ENCODE measurements at places on chromosomes 7 and 10.

GRCh38 chr7:114934086-114934485, 12.2 kb downstream of the MDFIC start:
- DNase-seq, result no peak

DNA sequence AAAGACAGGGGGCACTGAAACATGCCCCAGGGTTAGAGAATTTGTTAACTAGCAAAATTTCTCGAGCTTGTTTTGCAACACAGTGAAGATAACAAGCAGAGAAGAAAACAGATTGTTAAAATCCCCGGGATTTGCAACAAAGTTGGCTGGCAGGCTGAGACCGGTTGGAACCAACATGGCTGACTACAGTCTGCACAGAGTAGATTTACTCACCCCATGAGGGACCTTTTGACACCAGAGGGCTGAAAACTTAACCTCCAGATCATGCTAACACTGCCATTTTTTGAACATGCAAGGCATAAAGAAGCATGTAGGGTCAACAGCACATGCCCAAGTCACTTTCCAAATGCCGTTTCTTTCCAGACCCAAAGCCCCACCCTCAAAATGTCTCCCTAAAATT, 95.2 kb upstream of the TMEM26 start:
- no peak for DNase-seq

- DNase-seq, result no peak
Measured at GRCh38 chr7:154910125-154910524, 92.8 kb downstream of the PAXIP1 start.

DNA sequence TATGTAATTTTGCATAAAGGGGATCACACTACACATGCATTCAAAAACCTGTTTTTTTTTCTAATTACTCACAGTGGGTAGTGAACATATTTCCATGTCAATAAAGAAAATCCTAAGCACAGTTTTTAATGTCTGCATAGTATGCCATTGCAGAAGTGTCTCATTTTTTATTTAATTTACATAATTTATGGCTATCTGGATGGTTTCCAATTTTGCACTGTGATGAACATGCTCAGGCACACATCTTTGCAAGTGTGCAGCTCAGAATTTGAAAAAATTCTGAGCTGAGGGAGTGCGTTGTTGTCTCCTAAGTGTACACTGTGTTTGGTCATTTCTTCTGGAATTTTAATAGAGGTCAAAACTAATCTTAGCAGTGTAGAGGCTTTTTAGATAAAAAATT, 2.2 kb downstream of the NPFFR1 start:
- no peak for DNase-seq

DNA sequence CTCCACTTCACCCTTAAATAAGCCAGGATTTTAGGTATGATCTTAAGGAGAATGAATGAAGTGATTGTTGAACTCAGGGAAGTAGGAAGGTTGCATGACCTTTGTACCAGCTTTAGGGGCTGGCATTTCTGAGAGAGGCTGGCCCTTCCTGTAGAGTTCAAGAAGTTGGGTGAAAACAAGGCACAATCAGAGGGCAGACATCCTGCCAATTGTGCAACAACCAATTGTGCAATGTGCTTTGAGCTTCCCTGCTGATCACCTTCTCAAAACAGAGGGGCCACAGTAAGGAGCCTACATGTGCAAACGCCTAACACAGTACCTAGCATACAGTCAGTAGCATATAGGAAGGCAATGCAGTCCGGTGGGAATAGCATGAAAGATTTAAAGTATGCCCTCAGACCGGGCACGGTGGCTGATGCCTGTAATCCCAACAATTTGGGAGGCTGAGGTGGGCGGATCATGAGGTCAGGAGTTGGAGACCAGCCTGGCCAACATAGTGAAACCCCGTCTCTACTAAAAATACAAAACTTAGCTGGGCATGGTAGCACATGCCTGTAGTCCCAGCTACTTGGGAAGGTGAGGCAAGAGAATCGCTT, 5.4 kb downstream of the CPVL start:
- no peak for DNase-seq

DNA sequence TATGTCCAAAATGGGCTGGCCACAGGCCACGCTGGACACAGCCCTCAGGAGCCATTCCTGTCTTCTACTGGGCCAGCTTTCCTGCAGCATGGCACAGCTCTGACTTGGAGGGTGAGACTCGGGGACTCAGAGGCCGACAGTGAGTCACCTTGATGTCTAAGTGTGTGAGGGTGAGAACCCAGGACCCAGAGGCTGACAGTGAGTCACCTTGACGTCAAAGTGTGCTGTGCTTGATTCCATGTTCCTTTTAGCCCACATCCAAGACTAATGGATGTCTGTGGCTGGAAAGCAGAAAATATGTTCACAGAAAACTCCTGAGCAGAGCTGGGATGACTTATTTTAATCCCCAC, 6.0 kb upstream of the FAM170B start:
- peak; percentile 85 for DNase-seq

GRCh38 chr7:3673524-3673923, 372.5 kb downstream of the SDK1 start:
- DNase-seq, result no peak

DNA sequence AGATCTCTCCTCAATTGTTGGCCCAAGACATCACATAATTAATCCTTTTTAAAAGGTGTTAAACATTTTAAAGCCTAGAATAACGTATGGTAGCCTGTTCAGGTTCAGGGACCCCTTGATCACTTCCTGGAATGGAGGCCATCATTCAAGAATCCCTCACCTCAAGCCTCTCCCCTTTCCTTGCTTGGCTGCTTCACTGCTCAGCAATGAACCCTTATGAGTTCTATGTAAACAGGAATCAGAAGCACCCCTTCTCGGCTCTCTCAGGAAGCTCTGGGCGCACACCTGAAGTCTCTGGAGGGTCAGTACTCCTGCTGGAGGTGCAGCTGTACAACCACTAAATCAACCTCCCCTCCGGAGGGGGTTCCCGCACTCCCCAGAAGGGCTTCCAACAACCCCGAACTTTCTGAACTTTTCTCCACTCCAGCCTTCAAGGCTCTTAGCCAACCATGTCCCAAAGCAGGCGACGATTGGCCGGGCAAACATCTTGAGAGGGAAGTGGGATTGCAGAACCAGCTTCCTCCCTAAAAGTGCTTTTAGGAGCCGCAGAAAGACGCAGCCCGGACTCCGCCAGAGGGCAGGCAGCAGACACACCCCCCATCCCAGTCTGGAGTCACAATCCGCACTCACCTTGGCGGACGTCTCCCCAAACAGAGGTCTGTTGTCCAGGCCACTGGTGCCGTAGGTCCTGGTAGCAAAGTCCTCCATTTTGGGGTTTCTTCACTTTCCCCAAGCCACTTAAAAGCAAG, 562 bp downstream of the TMEM243 start:
- no peak for DNase-seq

DNA sequence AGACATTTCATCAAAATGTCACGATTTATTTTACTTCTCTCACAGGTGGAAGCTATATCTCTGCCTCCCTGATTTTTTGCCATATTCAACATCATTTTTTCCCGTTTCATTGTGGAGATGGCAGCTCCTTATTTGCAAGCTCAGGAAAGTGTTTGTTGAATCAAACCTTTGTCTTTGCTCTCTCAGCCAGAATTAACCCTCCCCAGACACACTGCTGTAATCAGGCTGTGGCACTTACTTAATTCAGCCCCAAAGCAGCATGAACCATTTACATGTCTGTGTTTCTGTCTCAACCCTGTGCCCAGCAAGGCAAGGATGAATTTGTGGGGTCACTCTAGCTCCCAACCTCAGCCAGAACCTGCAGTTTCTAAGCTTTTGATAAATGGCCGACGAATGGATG, 397.2 kb downstream of the TCERG1L start:
- DNase-seq, result no peak

DNA sequence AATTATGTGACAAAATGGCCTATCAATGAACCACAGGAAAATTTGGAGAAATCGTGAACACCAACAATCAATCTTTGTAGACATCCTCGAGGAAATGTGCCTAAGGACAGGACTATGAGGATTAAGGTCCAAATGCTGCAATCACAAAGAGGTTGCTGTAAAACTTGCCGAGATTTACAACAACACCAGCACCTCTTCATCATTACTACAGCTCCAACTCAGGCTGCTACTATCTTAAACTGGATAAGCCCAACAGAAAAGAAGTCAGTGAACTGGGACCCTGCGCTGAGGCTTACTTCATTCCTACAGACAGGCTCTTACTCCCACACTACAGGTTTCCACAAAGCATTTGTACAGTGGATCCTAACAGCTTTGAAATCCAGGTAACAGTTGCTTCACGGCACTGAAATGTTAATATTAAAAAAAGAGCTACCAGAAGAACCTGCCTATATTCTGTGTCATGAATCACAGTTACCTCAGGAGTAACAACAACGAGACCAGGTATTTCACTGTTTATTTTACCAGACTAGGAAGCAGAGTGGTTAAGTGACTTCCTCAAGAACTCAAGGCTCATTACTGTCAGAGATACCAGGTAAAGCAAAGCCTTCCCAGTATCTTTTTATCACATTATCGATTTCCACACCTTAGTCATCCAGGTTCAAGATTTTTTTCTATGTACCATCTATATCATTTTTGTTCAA, 23.9 kb downstream of the CACUL1 start:
- no peak for DNase-seq

- DNase-seq, result peak; percentile 23
Measured at GRCh38 chr10:93495654-93496321, 624 bp upstream of the CEP55 start.

- DNase-seq, result no peak
Measured at GRCh38 chr10:120650705-120651399, 193.8 kb downstream of the PLPP4 start.

DNA sequence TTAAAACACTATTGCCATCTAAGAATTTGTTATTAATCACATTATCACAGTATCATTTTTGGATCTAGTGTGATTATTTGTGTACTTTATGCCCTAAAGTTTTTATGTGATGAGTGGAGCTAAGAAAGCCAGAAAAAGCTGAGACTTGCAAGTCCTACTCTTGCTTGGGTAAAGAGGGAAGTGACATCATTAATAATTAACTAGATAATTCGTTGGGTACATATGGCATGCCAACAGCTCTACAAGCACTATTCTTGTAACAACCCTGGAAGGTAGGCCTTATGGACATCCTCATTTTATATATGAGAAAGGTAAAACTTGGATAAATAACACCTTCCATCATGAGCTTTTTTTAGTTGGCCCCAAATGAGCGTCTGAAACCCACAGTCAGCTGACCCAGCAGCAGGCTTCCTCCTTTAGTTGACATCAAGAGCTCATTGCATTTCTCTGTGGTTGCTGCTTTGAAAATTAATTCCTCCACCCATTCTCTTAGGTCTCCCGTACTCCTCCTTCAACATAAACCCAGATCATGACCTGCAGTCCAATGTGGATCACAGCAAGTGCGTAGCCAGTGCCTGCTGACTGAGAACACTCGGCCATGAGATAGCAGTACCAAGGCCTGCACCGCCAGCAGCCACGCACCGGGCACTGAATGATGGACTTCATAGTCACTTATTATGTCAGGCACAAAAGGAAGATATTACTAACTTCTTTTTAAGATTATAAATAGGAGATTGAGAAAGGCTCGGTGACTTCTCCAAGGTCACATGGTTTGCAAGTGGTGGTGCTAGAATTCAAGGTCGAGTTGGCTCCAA, 292.0 kb upstream of the AOAH start:
- DNase-seq, result no peak

- DNase-seq, result no peak
Measured at GRCh38 chr7:30196408-30196807, 61.6 kb downstream of the MTURN start.

- no peak for DNase-seq
Measured at GRCh38 chr7:111459757-111460280, 102.5 kb downstream of the IMMP2L start.

DNA sequence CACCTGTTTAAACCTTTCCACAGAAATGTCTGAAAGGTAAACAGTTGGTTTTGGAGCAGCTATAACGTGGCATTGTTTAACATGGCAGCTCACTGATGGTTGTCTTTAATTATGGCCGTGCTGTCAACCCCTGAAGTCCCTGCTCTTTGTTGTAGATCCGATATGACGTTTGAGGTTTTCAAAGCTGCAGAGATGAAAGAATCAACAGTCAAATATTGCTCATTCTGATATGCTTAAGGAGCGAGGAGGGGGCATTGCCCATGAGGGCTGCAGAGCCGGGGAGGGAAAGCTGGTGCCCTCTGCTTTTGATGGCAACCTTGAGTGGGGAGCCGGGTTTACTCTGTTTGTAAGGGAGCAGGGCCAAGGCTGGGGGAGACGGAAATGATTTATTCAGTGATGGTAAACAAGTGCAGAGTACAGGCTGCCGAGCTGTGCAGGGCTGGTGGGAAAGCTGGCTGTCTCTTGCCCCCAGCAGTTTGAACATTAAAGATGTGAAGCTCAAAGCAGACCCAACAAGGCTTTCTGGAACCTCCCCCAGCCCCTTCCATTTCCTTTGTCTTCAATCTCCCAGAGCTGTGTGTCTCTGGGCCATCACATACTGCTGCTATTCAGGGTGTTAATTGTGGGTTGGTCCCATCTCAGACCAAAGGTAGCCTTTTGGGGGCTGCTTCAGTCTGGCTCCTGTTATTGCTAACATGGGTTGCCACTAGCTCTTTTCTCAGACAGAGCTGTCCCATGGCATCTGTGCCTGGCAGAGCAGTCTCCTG, 345.5 kb downstream of the LRMDA start:
- no peak for DNase-seq

DNA sequence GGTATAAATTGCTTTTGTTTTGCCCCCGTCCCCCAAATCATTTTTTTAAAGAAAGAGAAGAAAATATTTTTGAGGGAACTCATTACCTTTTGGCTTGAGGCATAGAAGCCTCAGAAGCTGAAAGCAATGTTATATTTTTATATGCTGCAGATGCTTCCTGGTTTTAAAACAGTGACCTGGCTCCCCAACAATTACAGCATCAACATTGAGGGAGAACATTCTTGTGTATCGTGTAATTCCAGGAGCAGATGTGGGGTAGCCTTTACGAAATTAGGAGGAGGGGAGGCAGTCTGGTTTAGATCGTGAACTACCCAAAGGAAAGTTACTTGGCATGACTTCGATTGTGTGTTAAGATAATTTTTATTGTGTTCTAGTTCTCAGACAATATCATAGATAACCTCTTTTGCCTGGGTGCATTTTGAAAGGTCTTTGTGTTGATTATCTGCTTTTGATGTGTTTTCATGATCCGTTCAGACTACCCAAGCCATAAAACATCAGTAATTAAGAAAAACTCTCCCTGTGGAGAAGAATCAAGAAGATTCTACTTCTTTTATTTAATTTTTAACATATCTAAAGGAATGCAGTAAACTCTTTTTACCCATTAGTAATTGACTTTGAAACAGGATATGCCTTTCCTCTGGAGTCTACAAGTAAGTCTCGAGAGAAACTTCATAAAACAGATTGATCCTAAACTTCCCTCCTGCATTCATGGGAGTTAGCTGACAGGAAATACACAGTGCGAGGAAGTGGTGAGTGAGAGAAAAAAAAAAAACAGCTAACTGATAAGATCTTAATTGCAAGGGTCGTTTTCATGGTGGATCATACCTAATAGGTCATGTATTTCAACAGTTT, 141.4 kb downstream of the KIAA1217 start:
- DNase-seq, result no peak

- DNase-seq, result no peak
Measured at GRCh38 chr7:146115851-146116520, 615 bp upstream of the CNTNAP2 start.

- no peak for DNase-seq
Measured at GRCh38 chr7:117347480-117347879, 24.6 kb upstream of the WNT2 start.
